ENCODE measurements at places on chromosomes 13 and 19.

- DNase-seq = no peak
Observed at GRCh38 chr13:67772807-67773453, 542.8 kb upstream of the PCDH9 start.

DNA sequence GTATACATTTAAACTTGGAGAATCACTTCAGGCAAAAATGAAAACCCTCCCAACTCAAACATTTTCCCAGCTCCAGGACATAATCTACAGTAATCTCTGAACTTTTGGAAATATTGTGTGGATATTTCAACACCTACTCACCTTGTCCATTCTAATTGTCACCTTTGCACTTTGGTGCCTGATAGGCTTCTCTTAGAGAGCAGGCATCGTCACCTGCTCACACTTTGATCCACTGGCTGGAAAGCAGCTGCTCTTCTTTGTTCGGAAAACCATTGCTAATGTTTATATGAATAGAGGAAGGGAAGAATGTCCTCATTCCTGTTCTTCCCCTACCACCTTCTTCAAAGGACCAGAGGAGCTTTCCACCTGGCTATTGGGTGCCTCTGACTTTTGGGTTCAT, 411.2 kb downstream of the FGF9 start:
- no peak for DNase-seq

- DNase-seq = peak; percentile 57
Observed at GRCh38 chr13:107832500-107833100, 382.7 kb downstream of the LIG4 start.

GRCh38 chr19:12782424-12783290, 7.3 kb upstream of the HOOK2 start:
- DNase-seq = peak; percentile 93

Measured in eye (tissue), 1 donor.